ENCODE measurements at places on chromosomes 2 and 18.

GRCh38 chr2:20609349-20609994 lies 41.4 kb downstream of the HS1BP3 start:
- DNase-seq: no peak

DNA sequence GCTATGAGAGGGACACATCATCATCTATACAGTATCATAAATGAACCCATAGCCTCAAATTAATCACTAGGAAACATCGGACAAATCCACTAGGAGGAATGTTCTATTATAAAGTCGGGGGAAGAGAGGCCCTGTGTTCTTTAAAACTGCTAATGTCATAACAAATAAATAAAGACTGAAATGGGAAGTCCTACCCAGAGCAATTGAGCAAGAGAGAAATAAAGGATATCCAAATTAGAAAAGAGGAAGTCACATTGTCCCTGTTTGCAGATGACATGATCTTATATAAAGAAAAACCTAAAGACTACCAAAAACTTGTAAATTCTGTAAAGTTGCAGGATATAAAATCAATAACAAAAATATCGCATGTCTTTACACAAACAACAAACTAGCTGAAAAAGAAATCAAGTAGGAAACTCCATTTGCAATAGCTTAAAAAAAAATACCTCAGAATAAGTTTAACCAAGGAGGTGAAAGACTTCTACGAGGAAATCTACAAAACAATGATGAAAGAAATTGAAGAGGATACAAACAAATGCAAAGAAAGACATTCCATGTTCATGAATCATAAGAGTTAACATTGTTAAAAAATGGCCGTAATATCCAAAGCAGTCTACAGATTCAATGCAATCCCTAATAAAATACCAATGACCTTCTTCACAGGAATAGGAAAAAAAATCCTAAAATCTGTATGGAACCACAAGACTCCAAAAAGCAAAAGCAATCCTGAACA lies 30.6 kb downstream of the RTN4 start:
- no peak for DNase-seq

- no peak for DNase-seq
Measured at GRCh38 chr2:23423873-23424680, 39.1 kb downstream of the KLHL29 start.

DNA sequence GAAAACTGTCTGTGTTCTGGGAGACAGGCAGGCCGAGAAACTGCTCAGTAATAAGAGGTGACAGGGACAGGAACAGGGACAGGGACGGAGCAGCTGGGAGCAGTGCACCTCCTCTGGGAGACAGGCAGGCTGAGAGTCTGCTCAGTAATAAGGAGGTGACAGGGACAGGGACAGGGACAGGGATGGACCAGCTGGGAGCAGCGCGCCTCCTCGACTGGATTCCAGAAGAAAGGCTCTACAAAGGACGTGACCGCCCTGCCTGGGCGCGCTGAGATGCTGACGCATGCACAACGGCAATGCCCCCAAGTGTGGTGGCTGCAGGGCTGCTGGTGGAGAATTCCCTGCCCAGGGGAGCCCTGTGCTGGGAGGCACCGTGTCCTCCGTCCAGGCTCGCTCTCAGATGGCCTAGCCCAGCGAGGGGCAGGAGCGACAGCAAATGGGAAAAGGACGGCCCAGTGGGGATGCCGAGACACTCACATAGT lies 44.2 kb upstream of the PXDN start:
- no peak for DNase-seq

- no peak for DNase-seq
Measured at GRCh38 chr18:53906681-53907080, 317.8 kb downstream of the MBD2 start.

DNA sequence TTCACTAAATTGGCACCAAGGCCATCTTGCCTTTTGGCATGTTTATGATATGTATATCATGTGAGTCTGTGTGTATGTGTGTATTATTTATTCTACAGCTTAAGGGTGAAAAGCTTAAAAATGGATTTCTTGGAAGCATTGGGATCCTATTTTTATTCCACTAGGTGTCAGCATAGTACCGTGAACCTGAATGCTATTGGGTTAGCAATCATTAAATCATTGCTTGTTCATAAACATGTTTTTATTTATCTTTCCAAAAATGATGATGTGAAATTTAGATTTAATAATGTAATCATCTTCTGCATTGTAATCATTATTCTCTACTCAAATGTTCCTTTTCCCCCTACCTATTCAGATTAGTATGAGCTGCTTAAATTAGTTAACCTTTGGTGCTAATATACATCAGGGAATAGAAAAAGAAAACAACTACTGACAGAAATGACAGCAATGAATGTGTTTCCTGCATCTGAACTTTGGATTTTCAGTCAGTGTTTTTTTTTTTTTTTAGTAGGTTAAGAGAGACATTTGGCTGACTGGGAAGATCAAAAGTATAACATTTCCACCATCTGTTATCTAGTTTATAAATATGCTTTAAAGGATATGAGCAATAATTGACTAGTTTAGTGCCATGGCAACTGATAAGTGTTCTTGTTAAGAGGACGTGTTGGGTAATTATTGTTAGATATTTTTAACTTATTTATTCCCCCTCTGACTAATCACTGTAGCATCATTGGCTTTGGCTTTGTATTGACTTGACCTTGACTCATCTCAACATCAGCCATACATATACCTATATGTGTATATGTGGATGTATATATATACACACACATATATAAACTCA lies 14.1 kb upstream of the ZSWIM2 start:
- DNase-seq: no peak

- no peak for DNase-seq
Measured at GRCh38 chr18:76621782-76622495, 126.9 kb upstream of the ZNF516 start.

GRCh38 chr18:31447530-31448191 lies at the start of gene DSG3:
Gene DSG3 (plus strand): TSS chr18:31447741. CDS start chr18:31447878, 137 bp downstream.
- DNase-seq: no peak

GRCh38 chr2:109526442-109526970 lies 87.3 kb downstream of the SEPTIN10 start:
- no peak for DNase-seq

DNA sequence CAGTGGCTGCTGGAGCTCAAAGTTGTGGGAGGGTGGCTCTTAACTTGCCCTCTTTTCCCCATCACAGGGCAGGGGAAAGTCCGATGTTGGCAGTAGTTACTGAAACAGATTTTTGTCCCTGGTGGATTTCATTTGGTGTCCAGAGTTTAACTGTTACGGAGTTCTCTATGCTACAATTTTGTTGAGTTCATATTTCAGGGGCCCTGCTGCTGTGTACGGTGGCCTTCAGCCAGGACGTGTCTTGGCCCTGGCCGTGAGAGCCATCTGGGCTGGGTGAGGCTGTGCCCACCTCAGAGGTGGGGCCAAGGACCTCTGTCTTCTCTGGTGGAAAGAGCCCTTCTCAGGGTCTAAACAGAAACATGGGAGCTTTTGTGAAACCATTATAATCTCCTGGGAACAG lies 67.4 kb downstream of the SH3YL1 start:
- DNase-seq: no peak

- no peak for DNase-seq
Measured at GRCh38 chr2:15909157-15909556, 31.2 kb upstream of the MYCN start.

- no peak for DNase-seq
Measured at GRCh38 chr2:142599504-142599903, 278.0 kb upstream of the KYNU start.

DNA sequence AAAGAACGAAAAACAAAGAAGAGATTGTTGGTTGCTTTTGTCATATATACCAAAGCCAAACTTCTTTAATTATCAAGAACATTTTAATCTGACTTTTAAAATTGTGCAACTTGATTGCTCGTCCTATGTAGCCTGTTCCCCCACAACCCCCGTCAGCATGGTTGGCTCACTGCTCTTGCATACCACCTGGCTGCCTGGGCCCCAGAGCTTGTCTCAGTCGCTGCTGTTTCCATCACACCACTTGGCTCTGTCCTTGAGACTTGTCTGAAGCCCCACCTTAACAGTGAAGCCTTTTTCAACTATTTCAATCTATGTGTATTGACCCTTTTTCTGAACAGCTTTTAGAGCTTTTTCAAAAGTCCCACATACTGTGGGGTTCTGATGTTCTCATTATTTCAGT lies 270.8 kb downstream of the ZNF407 start:
- DNase-seq: no peak

DNA sequence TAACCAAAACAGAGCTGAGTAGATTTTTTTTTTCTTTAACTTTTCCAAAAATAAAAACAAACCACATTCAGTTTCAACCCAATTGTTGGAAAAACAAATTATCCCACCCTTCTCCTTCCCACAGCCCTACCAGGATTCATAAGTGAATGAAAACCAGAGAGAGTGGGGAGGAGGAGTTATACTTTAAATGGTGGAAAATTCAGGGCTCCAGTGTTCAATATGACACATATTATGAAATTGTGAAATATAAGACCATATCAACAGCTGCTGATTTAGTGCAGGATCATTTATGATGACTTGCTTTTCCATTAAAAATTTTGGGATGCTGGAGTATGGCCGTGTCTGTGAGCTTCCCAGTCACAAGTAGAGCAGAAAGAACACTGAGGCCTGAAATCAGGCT lies 26.7 kb downstream of the COLEC12 start:
- DNase-seq: no peak

DNA sequence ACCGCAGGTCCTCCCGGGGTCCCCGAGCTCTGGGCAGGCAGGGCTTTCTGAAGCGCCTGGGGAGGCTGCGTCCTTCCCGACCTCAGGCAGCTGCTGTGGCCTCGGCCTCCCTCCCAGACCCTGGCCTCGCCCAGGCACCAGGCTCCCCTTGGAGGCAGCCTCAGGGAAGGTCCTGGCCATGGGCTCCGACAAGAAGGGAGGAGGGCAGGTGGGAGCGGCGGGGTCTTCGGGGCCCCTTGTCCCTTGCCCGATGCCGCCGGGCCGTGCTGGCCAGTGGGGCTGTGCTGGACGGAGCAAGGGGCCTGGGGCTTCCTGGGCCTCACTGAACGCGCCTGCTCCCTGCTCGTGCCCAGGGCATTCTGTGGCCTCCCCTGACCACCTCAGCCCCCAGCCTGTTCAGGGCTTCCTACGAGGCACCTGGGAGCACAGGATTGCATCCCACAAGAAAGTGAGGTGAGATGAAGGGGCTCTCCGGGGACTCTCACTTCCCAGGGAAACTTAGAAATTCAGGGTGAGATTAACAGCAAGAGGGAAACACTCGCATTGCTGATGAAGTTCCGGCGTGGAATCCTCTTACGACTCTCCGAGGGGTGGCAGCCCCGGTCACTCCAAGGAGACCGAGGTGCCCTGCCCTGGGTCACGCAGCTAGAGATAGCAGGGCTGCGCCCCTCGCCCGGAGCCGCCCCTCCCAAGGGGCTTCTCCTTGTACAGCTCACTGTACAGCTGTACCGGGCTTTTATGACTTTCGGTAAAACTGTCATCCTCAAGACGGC lies 778 bp downstream of the MFSD2B start:
- no peak for DNase-seq

DNA sequence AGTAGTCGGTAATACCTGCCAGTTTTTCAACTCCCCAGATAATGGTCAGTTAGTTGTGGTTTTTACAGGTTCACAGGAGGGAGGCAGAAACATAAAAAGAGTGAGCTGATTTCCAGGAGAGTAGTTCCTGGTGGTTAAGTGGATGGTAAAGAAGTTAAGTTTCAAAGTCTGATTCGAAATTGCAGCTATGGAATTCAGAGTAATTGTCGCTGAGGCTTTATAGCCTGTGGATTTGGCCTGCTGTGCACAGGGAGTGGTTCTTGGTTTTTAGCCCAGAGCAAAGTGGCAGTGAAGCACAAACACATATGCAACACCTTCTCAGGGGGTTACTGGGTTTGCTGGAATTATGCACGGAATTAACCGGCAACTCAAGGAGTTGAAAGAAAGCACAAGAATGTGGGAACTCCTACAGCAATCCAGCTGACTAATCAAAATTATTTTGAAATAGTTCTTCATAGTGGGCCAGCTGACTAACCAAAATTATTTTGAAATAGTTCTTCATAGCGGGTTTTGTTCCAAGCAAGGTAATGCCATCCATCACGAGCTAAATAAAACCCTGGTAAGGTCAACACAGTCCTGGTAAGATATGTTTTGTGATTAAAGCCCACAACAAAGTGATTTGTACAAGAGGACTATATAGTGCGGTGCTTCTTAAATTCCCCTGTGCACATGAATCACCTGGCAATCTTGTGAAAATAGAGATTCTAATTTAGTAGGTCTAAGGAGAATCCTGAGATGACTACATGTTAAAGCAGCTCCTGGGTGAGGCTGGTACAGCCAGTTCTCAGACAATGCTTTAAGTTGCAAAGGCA lies 94.4 kb downstream of the SGPP2 start:
- DNase-seq: no peak

- DNase-seq: no peak
Measured at GRCh38 chr18:62755946-62756345, 40.6 kb downstream of the PHLPP1 start.

DNA sequence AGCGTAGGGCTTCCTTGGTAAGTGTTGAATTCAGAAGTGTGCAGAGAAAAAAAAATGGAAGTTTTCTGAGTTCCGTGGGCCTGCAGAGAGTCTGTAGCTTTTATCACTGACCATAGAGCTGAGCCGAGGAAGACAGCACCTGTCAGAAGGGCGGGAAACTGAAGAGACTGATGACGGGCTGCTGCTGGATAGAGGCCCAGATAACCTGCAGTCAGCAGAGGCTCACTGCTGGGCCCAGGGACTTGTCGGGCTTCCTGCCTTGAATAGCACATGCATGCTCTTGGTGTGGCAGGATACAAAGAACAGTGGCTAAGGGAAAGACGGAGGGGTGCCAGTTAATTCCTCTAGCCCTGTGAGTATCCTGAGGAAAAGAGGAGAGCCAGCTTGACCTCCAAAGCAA lies 166.4 kb downstream of the MGAT5 start:
- no peak for DNase-seq

GRCh38 chr2:47602996-47603395 lies 179.9 kb upstream of the MSH6 start:
- DNase-seq: no peak

DNA sequence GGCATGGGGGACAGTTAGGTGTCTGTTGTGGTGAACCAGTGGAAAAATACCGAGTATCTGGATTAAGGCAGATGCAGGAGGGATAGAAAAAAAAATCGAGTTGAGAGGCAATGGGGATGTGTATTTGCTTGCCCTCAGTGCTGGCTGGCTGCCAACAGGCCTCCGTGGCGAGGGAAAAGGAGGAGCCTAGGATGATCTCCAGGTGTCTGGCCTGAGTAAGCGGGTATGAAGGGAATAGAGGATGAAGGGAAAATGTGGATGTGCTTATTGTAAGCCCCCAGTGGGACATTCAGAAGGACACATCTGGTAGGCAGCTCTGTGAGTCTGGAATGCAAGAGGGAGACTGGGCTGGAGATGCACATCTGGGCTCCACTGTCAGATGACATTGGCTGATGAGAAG lies 22.8 kb downstream of the KCNS3 start:
- no peak for DNase-seq

- DNase-seq: no peak
Measured at GRCh38 chr18:9117980-9118841, 15.7 kb downstream of the NDUFV2 start.

Data from stimulated activated CD4-positive, alpha-beta T cell treated with anti-CD3 and anti-CD28 coated beads, Interleukin-1b, Interleukin-23, amount 100 ng/mL, for 1 hour (primary cell).